Activated CD4-positive, alpha-beta T cell treated with anti-CD3 and anti-CD28 coated beads, Interleukin-2, Interleukin-4, amounts not matched to agents 100 ng/mL and 50 ng/mL, durations not matched to agents 16 hours and 8 hours (primary cell): ENCODE measurements at places on chromosomes 11 and 22.

DNA sequence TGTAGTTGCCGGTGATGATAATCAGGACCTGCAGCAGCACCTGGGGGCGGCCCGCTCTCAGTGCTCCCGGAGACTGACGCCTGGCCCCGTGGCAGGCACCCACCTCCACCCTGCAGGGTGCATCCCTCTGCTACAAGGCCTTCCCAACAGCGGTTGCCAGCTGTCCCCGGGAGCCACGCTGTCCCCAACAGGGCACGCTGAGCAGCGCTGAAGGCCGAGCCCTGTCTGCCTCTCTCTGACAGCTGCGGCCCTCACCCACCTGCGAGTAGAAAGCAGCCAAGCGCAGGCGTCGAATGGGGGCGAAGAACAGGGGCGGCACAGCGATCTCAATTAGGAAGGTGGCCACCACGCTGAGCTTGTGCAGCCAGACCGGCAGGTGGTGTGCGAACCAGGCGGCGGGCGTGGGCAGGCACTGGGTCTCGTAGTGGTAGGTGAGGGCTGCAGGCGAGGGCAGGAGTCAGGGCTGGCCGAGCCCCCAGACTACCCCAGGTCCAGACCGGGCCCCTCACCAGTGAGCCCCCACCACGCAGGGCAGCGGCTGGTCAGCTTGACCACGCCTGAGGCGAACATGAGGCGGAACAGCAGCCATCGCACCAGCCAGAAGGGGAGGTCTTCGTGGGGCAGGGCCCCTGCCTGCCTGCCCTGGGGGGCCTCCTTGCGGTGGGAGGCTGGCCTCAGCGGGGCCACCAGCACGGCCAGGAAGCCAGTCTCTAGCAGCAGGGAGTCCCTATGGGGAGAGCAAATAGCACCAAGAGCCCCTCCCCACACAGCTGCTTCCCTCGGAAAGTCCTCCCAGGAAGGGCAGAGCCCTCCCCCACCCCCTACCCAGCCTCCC is 1.5 kb downstream of the LMF2 start:
- no peak for DNase-seq

DNA sequence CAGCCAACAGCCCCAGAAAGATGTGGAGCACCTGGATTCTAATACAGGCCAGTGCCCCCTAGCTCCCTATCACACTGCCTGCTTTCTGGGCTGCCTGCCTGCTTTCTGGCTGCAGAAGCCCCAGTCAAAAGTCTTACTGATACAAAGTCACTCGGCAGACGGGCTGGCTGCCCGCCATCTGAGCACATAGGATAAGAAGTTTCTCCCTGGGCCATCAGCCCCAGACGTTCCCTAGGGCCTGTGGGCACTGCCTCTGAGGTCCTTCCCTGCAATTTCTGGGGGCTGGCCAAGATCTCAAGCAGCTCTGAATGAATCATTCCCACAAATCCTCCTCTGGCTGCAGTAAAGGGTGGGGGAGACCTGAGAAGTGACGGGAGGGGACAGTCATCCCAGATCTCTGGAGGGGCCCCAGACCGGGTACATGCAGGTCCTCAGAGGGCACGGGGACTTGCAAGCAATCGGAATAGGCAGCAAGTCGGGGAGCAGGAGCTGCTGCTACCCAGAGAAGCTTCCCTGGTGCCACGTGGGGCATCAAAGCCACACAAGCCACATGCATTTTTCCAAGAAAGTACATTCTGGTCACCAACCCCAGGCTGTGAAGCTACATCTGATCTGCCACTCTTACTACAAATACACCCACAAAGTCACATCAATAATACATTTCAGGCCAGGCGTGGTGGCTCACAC is 4.7 kb downstream of the TPST2 start:
- no peak for DNase-seq

- DNase-seq = no peak
Observed at GRCh38 chr11:132881622-132882021, 650.7 kb downstream of the OPCML start.

- no peak for DNase-seq
Observed at GRCh38 chr11:112504056-112504455, 243.4 kb upstream of the PLET1 start.

DNA sequence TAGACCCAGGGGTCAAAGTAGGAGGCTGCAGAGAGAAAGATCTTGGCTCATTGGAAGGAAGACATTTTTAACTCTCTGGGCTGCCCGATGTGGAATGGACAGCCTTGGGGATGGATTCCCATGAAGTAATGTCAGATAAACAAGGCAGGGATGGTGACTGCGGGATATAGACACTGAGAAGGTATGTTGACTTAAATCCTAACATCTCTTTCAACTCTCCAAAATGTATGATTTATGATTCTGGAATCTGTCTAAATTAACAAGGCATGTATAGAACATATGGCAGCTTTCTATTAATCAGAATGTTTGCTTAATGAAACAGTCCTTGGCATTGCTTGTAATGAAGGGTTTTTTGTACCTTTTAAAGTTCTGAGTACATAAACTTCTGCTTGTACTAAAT is 56.1 kb upstream of the VSTM5 start:
- no peak for DNase-seq

DNA sequence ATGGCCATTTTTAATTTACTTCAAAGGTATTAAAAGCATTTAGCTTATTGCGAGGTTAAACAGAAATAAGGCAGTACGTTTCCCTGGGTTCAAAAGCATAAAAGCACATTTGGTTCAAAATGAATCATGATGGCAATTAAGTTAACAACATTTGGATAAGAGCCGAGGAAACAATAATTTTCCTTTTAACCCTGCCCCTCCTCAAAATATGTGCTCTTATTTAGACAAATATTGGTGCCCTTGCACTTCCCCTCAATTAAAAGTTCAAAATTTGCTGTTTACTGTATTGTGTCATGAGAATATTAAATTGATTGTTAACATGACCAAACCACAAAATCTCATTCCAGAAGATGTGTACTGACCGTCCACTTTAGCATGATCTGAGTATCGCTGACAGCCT is 48.7 kb downstream of the VSIG10L2 start:
- DNase-seq = no peak

- no peak for DNase-seq
Observed at GRCh38 chr11:9701799-9702198, 37.9 kb downstream of the SWAP70 start.

GRCh38 chr11:65917434-65918210 is 1.2 kb downstream of the C11orf68 start:
- DNase-seq = no peak

- no peak for DNase-seq
Observed at GRCh38 chr11:47705721-47706120, 9.4 kb downstream of the AGBL2 start.

DNA sequence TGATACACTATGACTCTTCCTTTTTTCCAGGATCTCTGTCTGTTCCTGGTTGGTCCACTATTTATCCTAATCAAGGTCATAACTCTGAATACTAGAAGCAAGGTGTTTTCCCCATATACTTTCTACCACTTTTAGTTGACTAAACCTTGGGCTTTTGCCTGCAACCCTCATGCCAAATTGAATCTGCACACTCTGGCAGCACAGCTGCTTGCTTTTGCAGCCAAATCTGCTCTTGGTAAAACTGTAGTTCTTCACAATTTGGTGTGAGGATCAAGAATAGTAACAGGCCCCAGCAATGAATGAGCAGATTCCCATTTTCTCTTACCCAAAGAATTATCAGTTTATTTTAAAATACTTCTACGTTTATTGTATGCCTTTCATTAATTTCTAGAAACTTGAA is 586.5 kb upstream of the CNTN5 start:
- no peak for DNase-seq

DNA sequence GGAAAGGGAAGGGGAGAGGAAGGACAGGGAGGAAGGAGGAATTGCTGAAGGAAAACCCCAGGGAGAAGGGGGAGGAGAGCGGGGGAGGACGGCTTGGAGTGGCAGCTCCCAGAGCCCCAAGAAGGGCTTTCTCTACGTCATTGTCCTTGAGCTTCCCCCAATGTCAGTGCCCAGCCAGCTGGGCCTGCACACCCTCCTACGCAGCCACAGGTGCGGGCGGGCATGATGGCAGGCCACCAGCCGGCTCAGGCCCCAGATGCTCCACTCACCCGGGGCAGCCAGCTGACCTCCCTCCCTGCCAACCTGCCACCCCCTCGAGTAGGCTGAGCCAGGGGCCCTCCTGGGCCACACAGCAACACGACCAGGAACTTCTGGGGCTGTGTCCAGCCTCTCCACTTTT is 11.2 kb downstream of the SYT7 start:
- no peak for DNase-seq

GRCh38 chr11:122741613-122742300 is 86.2 kb downstream of the UBASH3B start:
- no peak for DNase-seq

- DNase-seq = peak; percentile 57
Observed at GRCh38 chr11:62104816-62105653, 18.8 kb upstream of the INCENP start.
